Peyer's patch (tissue), 4 donors: ENCODE measurements at places on chromosomes 1 and 21. TPM values are rescaled to one million over a fixed set of nuclear protein-coding genes. Genes with fewer than 3 reads are reported as not detected.

The DDAH1 gene
- 40.8 TPM for total RNA-seq

The C1orf94 gene
- total RNA-seq, result not detected

The PHF13 gene
- total RNA-seq, result 7.4 TPM

The OR10J1 gene
- total RNA-seq, result not detected

The HUNK gene
- 1.8 TPM for total RNA-seq

The MYCL gene
- 28.4 TPM for total RNA-seq

The AVPR1B gene
- 0.47 TPM for total RNA-seq

The CD1B gene
- not detected for total RNA-seq
